Left colon (tissue), 2 donors: ENCODE measurements at places on chromosomes 4 and X. TPM values are rescaled to one million over a fixed set of nuclear protein-coding genes. Genes with fewer than 3 reads are reported as not detected.

GAGE2A gene
- not detected for total RNA-seq

TRIM60 gene
- total RNA-seq = not detected

FGFR3 gene
- 57.4 TPM for total RNA-seq

GAGE12F gene
- total RNA-seq = not detected

ADH1A gene
- 1.0 TPM for total RNA-seq

DNA sequence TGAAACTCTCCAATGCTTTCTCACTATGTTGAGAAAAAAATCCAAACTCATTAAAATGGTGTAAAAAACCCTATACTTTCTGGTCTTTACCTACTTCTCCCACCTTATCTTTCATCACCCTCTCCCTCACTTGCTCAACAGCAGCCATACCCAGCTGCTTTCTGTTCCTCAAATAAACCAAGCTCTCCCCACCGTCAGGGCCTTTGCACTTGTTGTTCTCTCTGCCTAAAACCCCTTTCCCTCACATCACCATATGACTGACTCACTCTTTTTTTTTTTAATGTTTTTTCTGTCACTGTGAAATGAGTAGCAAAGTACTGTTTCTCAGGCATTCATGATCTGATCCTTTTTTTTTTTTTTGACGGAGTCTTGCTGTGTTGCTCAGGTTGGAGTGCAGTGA is 122.3 kb upstream of the TMEM164 start:
- no peak for DNase-seq

DNA sequence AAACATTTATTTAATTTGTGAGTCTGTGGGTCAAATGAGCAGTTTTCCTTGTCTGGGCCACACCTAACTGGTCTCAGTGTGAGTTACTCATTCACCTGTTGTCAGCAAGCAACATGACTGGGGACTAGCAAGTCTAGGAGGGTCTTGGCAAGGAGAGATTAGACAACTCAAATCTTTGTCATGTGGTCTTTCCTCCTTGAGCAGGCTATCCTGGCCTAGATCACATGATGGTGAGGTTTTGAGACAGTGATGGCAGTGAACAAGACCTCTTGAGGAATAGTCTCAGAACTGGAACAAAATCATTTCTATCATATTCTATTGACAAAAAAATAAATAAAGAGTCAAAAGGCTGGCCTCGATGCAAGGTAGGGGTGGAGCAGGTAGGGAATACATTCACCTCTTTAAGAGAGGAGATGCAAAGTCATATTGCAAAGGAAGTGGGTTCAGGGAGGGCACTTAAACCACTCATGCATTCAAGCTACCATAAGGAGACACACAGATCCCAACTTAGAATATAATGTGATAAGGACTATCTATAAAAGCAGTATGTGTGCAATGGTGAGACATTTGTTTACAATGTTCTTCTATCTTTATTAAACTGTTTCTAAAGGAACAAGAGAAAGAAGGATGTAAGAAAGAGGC is 135.7 kb downstream of the ZNF330 start:
- DNase-seq = no peak

GRCh38 chrX:47243351-47243750 is 10.5 kb downstream of the USP11 start:
- no peak for DNase-seq

DNA sequence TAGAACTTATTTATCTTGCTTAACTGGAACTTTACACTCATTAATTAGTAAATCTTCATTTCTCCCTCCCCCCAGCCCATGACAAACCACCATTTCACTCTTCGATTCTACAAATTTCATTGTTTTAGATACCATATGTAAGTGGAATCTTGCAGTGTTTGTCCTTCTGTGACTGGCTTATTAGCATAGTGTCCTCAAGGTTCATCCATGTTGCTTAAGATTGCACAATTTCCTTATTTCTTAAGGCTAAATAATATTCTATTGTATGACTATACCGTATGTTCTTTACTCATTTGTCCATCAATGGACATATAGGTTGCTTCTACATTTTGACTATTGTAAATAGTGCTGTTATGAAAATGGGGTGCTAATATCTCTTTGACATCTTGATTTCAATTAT is 24.5 kb upstream of the RNF212 start:
- no peak for DNase-seq

- no peak for DNase-seq
Measured at GRCh38 chrX:31301941-31302340, 230.1 kb upstream of the FTHL17 start.

DNA sequence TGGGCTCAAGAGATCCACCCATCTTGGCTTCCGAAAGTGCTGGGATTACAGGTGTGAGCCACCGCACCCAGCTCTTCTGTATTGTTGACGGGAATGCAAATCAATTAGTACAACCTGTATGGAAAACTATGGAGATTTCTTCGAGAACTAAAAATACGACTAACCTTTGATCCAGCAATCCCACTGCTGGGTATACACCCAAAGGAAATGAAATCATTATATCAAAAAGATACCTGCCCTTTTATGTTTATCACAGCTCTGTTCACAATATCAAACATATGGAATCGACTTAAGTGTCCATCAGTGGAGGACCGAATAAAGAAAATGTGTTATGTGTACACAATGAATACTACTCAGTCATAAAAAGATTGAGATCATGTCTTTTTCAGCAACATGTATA is 49.3 kb downstream of the ELOVL6 start:
- DNase-seq = no peak

- no peak for DNase-seq
Measured at GRCh38 chr4:15656038-15656470, 897 bp upstream of the FBXL5 start.
